8988T (cell line): ENCODE measurements at places on chromosomes 2 and 18.

- no peak for DNase-seq
These were observed 107.5 kb downstream of the DTNA start for GRCh38 chr18:34817636-34818035.

DNA sequence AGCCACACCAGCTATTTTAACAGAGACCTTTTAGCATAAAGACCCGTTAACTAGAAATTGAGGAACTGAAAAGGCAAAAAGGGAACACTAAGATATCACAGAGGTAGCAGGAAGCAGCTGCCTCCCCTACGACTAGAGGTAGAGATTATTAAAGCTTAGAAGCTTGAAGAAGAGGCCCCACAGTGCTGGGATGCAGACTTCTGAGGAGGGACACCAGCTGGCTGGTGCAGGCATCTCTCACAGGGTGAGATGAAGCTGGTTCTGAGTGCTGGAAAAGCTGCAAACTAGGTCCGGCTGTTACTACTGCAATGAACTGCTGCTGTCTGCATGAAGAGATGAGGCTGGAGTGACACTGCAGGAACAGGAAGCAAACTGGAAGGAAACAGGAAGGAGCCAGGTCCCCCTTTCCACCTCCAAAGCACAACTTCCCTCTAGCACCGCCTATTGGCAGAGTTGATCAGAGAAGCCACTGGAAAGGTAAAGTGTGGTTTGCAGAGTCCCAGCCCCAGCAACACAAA, 61.2 kb upstream of the MRPS9 start:
- DNase-seq, result no peak

DNA sequence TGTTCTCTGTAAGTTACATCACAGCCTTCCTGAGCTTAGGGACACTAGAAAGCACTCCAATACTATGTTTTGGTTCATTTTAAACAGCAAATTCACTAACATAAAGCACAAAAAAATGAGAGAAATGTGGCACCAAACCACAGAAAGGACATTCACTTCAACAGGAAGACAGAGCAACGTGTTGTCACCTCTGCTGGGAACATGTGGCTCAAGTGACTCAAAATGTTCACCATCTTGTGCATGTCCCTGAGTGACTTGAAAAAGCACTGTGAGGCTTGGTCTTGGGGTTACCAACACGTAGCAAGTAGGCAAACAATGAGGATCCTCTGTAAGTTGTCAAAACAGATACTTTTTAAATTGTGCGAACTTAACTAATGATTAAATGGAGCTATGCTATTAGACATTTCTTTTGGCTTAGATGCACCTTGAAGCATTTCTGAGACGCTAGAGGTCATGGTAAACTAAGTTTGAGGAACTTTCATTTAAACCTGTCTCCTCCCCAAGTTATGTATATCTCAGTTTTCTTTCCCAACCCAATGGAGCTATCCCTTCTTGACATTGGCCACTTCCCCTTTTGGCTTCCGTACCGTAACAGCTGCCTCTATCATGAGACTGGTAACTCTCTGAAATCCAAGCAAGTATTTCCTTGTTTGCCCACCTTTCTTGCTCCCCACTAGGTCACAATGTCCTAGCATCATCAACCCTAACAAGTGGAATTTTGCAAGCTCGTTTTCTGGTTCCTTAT, 14.0 kb upstream of the ST6GAL2 start:
- DNase-seq, result no peak

GRCh38 chr2:70949086-70949485, 13.4 kb downstream of the ATP6V1B1 start:
- no peak for DNase-seq

DNA sequence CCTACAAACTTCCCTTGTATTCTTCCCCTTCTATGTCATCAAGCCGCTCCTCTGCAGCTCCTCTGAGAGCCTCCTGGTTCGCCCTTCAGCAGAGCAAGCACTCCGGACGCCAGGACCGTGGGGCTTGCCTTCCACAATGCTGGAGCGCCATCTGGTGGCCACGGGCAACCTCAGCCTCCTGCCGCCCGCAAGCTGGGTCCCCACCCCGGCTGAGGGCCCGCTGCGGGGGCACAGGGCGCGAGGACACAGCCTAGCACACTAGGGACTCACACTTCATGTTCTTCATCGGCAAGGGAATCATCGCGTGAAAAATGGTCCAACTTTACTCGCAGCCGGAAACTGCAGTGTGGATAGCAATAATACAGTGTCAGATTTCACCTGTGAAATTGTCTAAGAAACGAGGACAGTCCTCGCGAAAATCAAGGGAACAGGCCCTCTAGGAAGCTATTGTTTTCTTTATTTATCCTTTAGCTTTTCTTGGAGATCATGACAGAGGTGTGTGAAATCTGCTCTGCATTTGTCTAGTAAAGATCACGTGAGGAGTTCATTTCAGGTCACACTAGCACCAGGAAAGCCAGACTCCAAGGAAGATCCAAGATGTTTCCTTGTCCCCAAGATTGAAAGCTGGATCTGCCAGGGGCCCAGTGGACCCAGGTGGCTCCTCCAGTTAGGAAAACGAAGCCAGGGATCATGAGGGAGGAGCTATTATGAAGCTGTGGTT, 5.8 kb downstream of the PRLH start:
- DNase-seq, result peak; percentile 99

DNA sequence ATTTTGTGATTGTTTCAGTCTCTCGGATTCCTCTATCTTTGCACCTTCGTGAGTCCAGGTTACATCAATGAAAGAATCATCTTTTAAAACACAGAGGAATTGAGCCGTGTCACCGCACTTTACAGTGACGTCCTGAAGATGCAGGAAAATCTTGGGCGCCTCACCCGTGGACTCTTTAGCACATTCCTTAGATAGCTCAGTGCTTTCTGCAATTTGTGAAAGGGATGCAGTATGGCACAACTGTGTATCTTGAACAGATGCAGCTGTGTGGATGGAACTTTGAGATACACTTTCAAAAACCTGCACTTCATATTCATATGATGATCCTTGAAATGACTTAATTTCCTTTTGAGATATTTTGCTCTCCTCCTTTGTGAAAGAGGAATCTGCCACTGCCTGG, 50.9 kb downstream of the TTN start:
- no peak for DNase-seq

DNA sequence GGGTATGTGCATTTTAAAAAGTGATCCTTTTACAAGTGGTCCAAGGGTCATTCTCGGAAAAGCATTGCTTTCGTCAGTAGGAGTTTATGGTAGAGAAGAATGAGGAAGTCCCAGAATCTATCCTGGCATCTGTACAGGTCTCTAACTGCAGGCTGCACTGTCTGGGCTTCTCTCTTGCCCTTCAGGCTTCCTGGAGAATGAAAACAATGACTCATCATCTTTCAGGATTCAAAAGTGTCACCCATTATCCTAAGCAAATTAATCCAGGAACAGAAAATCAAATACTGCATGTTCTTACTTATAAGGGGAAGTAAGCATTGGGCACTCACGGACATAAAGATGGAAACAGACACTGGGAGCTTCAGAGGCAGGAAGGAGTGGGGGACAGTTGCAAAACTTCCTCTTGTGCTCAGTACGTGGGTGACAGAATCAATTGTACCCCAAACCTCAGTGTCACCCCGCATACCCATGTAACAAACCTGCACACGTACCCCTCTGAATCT, 60.2 kb upstream of the TXNDC2 start:
- no peak for DNase-seq

DNA sequence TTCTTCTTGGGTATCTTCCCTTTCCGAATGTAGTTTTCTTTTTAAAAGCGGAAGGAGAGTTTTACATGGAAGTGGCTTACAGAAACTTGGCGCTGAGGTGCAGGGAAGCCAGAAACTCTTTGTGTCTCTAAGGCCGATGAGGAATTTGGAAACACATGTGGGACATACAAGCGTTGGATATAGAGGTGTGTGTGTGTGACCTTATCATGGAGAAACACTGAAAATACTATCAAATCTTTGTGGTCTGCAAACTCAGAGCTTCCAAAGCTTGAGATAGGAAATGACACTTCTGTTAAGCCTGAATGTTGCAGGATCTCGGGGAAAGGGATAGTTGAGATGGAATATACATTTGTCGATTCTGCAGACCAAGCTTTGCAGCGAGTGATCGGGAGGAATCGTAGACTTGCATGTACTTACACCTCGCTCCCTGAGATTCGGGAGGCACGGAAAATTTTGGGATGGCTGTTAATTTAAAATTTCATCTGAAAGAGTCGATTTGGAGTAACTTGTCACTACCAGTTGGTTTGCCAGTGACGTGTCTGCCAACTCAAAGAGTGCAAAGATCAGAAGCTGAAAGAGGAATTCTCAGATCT, 1.0 kb downstream of the NAB1 start:
- no peak for DNase-seq

DNA sequence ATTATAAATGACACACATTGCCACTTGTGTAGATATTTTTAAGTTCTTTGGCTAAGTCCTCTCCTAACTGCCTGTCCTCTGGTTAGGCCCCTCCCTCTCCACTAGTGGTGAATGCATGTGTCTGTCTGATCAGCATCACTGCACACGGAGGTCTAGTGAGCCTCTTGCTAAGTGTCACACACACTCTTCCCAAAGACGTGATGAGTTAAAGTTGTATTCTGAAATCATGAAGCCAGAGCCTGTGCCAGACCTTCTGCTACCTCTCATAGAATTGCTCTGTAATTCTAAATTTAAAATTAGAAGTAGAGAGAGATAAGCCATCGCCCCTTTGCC, 41.3 kb downstream of the RALB start:
- DNase-seq, result no peak
